Cardiac fibroblast (primary cell): ENCODE measurements at places on chromosomes 12 and 14.

DNA sequence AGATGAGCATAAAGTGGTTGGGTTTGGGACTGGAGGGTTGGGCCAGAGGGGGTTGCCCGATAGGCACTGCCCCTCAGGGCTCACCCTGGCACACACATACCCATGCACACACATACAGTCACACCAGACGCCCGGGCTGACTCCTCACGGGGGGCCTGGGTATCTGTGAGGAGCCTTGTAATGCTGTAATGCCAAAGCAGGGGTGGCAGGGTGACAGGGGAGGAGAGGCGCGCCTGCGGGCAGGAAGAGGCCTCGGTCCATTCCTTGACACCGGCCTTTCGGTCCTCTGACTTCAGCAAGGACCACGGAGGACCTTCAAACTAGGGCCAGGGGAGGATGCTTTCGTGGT lies 375 bp downstream of the FAIM2 start:
- DNase-seq, result no peak

- no peak for DNase-seq
These were observed 9.4 kb downstream of the SYNE2 start for GRCh38 chr14:63862163-63862562.

DNA sequence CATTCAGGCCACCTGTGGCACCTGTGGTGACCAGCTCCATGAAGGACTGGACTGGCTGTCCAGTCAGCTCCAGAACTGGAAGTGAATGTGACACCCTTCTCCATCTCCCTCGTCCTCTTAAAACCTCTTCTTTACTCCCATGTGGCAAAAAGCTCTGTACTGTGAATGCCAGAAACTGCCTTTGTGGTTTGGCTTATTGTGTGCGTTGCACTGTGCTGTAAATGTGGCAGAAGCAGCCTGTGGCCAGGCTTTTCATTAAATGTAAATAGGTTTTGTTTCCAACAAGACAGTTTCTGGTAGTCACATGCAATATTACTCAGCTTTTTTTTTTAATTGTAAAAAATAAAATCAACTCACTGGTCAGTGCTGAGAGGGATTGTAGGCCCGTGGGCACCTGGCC lies 453.7 kb downstream of the ATP23 start:
- DNase-seq, result no peak

- peak; percentile 60 for DNase-seq
These were observed 75.4 kb upstream of the PWP1 start for GRCh38 chr12:107610021-107610859.

DNA sequence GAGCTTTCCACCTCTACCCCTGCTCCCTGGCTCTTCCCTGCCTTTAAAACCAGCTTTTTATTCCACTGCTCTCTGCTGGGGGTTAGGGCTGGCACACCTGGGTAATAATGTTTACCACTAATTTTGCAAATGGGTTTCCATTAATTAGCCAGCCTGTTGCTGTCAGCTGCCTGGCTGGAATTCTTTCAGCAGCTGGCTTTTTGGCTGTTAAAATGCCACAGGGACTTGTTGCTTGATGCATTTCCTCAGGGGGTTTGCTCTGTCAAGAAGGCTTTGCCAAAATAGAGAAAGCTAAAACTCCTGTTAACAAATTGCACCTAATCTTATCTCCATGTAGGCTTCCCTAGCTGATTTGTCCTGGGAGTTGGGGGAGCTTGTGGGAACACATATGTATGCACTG lies 51.8 kb upstream of the PSMC1 start:
- no peak for DNase-seq

DNA sequence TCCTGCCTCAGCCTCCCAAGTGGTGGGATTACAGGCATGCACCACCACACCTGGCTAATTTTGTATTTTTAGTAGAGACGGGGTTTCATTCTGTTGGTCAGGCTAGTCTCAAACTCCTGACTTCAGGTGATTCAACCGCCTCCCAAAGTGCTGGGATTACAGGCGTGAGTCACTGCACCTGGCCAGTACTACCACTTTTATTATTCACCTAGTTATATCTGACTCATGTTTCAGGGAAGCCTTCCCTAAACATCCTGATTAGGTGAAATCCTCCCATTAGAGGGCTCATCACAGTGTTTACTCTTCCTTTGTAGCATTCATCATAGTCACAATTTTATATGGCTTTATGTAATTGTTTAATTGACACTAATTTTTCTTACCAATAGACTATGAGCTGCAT lies 295.3 kb upstream of the SOX5 start:
- DNase-seq, result no peak

DNA sequence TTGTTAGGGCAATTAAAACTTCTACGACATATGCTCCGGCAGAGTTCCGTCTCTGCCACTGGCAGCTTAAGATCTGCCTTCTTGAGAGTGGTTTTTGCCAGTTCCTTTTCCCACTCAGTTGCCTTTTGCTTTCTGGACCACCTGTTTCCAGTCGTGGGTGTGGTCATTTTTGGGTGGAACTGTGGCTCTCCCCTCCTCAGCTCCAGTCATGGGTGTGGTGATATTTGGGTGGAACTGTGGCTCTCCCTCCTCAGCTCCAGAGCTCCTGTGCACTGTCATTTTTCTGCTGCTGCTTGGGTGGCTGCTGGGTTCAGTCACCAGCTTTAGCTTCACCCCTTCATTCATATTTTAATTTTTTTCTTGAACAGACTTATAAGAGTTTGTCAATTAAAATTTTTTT lies 25.3 kb downstream of the WDR20 start:
- no peak for DNase-seq

DNA sequence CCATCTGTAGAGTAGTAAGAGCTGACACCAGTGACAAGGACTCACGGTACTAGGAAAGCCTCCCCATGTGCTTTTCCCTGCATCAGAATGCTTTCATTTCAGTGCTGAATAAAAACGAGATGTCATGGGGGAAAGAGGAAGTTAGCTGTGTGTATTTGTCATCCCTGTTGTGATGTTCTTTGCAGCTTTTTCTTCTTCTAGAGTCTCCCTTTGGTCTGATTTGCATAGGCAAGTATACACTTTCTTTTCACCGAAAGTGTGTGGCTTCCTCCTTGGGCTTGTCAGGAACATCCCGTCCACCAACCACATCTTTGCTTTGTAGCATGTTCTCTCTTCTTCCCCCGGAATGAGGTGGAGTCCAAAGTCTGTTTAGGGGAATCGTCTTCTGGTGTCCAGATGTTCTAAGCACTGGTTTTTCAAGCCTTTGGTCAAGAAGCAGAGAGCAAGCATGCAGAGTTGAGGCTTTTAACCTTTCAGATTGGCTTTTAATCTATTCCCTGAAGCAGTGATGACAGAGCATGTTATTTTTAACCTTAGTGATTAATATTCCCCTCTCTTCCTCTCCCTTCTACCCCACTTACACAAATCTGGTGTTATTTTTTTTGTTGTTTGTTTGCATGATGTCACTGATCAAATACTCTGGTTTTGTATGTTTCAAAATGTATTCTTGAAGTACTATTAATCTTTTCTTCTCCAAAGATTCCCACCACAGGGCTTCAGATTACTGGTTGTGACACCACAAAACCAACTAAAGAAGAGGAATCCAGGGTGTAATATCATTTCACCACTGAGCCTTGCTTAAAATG lies 163.4 kb downstream of the SAMD4A start:
- peak; percentile 68 for DNase-seq

DNA sequence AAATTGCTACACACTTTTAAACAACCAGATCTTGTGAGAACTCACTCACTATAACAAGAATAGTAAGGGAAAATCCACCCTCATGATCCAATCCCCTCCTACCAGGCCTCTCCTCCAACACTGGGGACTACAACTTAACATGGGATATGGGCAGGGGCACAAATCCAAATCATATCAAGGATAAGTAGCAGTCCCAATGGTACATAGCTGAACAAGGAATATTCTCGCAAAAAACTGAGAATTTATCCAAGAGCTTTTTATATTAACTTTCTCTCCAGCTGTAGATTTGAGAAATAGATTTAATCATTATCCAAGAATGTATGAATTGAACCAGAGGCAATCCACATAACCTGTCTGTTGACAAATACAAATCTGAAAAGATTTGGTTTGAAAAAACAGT lies 185.2 kb downstream of the TMTC3 start:
- no peak for DNase-seq

DNA sequence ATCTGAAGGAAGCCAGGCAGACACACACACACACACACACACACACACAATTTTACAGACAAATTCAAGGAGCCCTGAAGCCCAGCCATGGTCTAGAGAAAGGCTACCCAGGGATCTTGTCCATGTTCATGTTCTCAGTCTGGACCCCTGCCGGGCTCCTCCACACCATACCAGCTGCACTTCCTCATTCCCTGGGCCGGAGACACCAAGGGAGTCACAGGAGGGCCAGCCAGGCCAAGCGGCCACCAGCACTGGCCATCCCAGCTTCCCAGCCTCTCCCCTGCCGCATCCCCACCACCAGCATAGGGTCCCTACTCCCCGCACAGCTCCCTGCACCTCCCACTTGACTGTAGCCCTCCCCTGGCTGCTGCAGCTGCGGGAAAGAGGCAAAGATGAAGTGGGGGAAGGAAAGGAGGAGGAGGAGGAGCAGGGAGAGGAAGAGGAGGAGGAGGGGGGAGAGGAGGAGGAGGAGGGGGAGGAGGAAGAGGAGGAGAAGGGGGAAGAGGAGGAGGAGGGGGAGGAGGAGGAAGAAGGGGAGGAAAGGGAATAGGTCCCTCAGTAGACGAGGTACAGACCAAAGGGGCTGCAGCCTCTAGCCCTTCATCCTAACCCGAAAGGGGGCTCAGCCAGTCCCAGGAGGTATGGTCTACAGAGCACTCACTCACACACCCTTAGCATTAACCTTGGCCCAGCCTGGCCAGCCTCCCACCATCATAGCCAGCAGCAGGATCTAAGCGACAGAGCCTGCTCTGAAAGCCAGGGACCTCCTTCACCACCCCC lies 293.2 kb downstream of the DPF3 start:
- no peak for DNase-seq

GRCh38 chr12:74111688-74112360 lies 425.8 kb upstream of the ATXN7L3B start:
- DNase-seq, result no peak

- no peak for DNase-seq
These were observed 373.5 kb upstream of the FAR2 start for GRCh38 chr12:28775556-28775955.

DNA sequence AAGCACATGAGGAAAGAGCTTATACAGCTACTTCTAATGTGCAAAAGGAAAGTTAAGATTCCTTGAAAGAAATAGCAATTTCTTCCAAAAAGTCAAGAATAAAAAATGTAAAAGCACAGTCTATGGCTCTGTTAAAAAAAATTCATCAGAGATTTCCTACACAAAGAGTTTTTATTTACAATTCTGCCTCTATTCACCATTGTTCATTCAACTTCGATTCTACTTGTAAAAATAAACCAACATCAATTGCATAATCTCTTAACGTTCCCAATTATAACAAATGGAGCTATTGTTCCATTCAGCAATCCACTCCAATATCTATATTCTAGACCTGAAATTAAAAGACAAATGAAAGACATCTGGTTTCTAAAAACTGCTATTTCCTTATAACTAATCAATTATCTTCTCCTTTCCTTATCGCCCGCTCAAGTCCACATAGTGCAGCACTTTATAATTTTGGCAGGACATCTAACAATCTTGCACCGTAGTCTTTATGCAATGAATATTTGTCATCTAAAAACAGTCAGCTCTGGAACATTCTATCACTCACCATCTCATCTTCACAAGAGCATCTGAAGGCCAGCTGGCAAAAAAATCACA lies 6.2 kb downstream of the EIF2S3B start:
- DNase-seq, result no peak

- DNase-seq, result peak; percentile 51
These were observed 25.6 kb downstream of the RNASE10 start for GRCh38 chr14:20530771-20531571.

DNA sequence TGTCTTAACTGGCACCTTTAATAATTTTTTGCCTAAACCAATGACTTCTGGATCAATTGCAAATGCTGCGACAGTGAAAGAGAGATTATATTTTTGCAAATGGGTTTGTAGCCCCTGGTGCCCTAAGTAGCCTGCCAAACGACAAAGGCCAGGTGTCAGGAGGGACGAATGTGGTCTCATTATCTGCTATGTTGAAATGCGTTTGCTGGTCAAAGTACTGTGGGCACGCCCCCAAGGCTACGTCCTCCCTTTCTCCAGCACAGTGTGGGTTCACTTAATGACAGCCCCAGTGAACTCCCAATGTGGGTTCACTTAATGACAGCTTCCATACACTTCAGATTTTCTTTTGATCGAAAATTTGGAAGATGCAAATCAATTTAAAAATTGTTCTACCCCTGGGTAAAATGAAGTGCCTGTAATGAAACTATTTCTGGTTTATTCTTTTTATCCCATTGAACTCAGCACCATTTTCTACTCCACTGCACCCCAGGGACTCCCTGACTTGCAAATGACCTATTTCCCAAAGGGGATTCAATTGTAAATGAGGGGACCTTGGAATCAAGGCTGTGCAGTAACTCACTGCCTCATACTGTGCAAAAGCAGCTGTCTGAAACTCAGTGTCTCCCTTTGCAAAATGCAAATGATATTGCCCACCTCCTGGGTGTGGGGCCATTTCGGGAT lies 1.4 kb downstream of the SERPINA11 start:
- DNase-seq, result no peak

GRCh38 chr12:130461447-130461815 lies 123.7 kb downstream of the PIWIL1 start:
- DNase-seq, result no peak

DNA sequence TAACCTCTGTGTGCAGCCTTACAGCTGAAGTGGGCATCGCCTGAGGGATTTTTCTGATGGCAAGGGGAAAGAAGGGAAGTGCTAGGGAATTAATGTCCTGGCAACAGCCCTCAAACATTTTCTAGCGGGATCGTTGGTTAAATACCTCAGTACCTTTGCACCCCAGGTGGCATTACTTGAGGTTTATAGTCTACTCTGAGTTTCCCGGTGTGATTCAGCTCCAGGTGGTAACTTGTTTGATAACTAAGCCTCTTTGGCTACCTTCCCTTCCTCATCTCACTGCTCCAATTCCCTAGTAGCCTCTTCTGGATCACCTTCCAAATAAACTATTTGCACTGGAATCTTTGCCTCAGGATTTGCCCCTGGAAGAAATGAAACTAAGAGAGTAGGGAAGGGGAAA lies 237.0 kb upstream of the SSTR1 start:
- DNase-seq, result no peak

DNA sequence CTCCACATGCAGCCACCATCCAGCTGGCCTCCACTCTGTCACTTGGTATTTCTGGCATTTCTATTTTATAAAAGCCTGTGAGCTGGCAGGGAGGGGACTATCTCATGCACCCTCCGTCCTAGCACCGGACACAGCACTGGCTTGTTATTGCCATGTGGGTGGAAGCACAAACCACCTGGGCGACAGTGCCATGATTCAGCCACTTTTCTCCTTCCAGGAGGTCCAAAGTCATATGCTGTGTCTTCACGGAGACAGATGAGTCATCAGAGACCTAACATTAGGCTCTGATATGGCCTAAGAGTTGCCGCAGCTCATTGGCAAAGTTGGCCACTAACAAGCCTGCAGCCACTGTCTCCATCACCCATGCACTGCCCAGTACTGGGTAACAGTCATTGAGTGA lies 1123.0 kb downstream of the VRK1 start:
- DNase-seq, result no peak

GRCh38 chr12:26088998-26089397 lies 35.8 kb downstream of the BHLHE41 start:
- no peak for DNase-seq
